ENCODE measurements at places on chromosomes 2 and 18.

DNA sequence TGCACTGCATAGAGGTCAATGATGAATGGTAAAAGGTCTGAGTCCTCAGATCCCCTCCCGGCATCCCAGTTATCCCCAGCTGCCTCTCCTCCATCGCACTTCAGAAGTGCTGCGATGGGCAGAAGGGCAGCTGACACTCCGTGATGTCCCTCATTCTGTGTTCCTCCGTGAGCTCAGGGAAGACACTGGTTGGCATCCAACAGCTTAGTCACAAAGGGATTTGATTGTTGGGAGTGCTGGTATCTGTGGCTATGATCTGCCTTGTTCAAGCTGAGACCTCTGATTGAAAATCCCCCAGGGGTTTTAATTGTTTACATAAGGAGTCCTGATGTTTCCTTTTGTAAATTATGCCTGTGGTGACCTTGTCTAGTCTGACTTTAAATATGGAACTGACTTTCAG is 19.0 kb upstream of the SAG start:
- peak; percentile 24 for DNase-seq

- no peak for DNase-seq
These were observed 25.3 kb downstream of the XPO1 start for GRCh38 chr2:61512768-61513398.

DNA sequence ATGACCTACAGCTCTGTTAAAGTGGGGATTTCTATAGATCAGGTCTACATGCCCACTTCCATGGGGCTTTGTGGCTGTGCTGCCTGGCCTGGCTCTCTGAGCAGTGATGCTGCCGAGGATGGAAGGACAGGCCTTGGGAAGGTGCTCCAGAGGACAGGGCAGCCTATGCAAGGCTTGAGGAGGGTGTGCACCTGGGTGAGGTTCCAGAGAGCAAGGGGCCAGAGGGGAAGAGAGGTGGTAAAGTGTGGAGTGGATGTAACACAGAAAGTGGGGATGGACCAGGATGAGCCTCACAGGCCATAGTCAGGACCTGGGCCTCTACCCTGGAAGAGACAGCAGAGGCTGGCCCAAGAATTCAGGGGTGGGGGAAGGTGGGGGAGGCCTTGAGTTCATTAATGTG is 826.4 kb downstream of the DCDC2C start:
- DNase-seq: no peak

- DNase-seq: no peak
These were observed 81.5 kb downstream of the LDLRAD4 start for GRCh38 chr18:13300029-13300428.

DNA sequence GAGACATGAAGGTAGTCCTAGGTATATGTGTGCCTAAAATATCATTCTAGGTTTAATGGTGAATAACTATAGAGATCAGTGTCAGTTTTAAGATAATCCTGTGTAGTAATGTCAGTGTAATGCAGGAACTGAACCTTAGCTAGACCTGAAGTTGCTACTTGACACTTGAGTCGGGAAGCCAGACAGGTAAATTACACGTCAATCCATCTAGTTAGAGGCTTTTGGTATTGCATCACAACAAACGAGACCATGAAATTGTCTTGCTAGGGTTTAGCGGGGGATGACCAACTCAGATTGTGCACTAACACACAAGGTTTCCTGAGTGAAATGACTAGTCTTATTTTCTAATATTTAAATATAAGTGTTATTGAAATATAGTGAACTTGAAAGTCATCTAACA is 2.0 kb downstream of the YPEL5 start:
- no peak for DNase-seq

DNA sequence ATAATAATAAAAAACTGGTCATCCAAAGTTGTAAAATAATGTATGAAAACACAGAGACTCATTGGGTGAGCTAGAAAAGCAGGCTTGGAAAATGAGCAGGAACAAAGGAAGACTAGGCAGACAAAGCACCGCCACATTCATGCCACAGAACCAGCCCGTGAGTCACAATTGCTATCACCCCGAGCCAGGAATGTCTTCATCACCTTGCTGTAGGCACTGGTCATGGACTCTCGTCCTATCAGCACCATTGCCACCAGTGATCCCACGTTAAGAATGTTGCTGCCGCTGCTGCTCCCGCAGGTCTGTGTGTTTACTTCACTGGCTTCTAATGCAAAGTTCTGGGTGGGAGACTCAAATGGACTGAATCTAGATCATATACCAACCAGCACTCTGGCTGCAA is 417.9 kb downstream of the PID1 start:
- no peak for DNase-seq

GRCh38 chr2:8335801-8336200 is 346.1 kb upstream of the ID2 start:
- DNase-seq: no peak

GRCh38 chr2:160433466-160434140 is 60.0 kb downstream of the RBMS1 start:
- no peak for DNase-seq

DNA sequence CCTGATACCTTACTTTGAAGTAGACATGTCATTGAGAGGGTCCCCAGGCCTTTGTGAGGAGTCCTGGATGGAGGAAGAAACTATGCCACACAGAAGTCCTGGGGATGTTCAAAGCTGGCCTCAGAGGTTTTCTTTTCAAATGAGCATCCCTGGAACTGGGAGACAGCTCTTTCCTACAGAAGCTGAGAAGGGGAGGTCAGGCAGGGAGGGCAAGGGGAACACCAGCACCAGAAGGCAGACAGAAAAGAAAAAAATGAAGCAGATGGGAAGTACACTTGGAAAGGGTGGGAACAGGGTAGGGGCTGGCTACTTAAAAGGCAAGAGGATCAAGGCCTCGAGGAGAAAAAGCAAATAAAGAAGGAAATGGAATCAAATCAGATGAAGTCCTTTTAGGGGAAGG is 120.0 kb downstream of the FMNL2 start:
- no peak for DNase-seq

GRCh38 chr2:137964066-137964858 is at the start of gene HNMT:
Gene HNMT (plus strand): TSS chr2:137964473. CDS start chr2:137964492, 19 bp downstream.
- peak; percentile 28 for DNase-seq

DNA sequence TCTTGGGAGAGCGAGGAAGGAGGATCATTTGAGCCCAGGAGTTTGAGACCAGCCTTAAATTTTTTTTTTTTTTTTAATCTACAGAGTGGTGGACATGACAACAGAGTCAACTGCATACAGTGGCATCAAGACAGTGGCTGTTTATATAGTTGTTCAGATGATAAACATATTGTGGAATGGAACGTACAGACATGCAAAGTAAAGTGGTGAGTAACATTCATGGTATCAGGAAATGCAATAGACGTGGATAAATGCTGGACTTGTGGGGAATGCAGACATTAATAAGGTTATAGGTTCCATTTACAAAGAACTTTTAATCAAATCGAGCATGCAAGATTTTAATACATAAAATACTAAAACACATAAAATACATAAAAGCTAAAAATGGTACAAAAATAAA is 11.9 kb downstream of the WDR43 start:
- DNase-seq: no peak

DNA sequence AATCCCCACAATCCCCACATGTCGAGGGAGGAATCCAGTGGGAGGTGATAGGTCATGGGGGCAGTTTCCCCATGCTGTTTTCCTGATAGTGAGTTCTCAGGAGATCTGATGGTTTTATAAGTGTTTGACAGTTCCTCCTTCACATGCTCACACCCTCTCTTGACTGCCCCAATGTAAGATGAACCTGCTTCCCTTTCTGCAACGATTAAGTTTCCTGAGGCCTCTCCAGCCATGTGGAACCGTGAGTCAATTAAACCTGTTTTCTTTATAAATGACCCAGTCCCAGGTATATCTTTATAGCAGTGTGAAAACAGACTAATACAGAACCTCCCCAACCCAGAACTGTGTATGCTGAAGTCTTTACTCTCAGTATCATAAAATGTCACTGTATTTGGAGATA is 289.5 kb upstream of the MMADHC start:
- DNase-seq: no peak

GRCh38 chr18:59022167-59022945 is 117.3 kb upstream of the SEC11C start:
- DNase-seq: no peak

GRCh38 chr2:121429927-121430520 is 100.7 kb upstream of the RNU4ATAC start:
- no peak for DNase-seq

DNA sequence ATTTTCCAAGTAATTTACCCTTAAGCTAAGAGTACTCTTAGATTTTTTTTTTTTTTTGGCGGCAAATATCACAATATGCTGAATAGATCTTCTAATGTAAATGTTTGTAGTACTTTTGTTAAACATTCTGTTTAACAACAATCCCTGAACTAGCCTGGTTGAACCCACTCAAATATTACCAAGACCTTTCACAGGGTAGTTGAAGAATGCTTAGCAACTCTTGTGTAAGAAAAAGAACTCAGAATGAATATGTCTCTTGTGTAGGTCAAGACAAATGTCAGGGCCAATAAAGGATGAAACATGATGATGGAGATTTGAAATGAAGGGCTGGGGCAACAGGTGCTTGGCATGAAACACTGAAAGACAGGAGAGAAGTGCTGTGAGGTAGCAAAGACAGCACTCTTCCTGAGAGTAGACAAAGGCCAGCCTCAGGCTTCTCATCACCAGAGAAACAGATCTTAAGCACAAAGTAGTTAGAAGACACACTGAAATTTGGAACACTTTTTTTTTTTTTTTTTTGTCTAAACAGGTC is 597.3 kb downstream of the ERBB4 start:
- DNase-seq: no peak

GRCh38 chr2:227782804-227783203 is 30.8 kb upstream of the CCL20 start:
- no peak for DNase-seq

GRCh38 chr2:119282146-119282995 is 58.7 kb downstream of the STEAP3 start:
- DNase-seq: no peak

GRCh38 chr2:66021296-66021695 is 413.6 kb upstream of the MEIS1 start:
- no peak for DNase-seq

GRCh38 chr2:144078106-144078505 is 441.8 kb downstream of the ZEB2 start:
- DNase-seq: no peak

DNA sequence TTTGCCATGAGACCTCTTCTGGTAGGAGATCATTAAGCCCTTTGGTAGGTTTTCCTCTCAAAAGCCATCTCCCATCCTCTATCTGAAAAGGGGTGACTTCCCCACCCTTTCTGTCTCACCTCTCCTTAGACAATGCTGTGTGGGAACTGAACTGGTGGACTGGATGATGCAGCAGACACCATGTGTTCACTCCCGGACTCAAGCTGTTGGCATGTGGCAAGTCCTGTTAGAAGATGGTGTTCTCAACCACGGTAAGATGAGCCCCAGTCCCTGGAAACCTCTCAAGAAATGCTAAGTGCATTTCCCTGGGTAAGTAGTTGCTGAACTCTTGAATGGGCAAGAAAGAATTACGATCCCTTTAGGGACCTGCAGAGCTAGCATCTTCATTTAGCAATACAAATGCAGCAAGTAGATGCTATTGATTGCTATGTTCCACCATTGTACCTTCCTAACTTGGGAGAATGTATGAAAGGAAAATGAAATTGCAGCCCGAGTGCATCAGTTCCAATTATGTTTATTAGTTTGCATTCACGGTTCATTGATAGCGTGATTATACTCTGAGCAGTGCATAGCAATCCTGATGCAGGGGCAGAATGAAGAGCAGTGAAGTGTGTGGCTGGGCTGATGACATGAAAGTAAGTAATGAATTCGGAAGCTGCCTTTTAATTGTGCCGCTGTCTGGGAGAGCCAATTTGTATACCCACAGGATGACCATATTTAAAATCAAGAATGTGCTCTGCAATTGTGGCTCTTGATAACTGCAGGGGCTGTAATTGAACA is 110.0 kb upstream of the MAP3K20 start:
- DNase-seq: peak; percentile 35
